ENCODE measurements at places on chromosomes 1 and 21. TPM values are rescaled to one million over a fixed set of nuclear protein-coding genes. Genes with fewer than 3 reads are reported as not detected.

DNA sequence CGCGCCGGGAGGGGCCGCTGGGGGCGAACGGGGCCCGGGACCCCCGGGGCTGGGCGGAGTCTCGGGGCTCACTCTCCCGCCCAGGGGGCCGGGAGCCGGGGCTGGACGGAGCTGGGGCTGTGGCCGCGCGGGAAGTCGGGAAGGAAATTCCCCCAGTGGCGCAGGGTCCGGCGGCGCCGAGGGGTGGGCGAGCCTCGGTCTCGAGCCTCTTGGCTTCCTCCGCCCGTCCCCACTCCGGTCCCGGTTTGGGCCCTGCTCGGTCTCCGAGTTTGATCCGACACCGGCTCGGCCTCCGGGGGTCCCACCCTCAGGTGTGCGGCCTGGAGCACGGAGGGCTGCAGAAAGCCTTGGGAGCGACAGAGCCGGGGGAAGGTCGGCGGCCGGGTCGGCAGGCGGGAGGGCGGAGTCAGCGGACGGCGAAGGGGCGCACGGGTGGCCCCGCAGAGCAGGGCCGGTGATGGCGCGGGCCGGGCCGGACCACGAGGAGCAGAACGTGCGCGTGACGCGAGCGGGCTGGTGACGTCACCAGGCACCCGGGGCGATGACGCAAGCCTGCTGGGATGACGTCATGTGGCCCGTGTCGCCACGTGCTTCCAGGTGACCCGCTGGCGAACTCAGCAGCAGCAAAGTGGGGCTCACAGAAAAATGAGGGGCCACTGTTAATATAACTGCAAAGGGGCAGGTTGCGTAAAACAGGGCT, 610 bp upstream of the HES4 start:
- no peak for DNase-seq

GRCh38 chr1:205442051-205442725, 13.7 kb downstream of the BLACAT1 start:
- DNase-seq: no peak

LRRC38 gene
- not detected for polyA plus RNA-seq

DNA sequence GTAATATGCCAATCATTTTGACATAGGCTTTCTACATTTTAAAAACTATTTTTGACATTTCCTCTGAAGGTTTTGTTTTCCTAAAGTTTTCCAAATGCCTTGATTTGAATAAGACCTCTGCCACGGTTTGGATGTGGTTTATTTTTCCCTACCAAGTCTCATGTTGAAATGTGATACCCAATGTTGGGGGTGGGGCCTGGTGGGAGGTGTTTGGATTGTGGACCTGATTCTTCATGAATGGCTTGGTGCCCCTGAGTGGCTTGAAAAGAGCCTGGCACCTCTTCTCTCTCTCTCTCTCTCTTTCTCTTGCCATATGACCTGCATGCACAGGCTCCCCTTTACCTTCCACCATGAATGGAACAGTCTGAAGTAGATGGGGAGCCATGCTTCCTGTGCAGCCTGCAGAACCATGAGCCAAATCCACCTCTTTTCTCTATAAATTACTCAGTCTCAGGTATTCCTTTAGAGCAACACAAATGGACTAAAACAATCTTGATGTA, 14.8 kb downstream of the MMEL1 start:
- DNase-seq: no peak

- no peak for DNase-seq
Observed at GRCh38 chr1:171295821-171296220, 18.2 kb upstream of the FMO4 start.

Measured in left kidney (tissue), 8 donors.